ENCODE measurements at places on chromosomes 3 and 15. TPM values are rescaled to one million over a fixed set of nuclear protein-coding genes. Genes with fewer than 3 reads are reported as not detected.

The TPRG1 gene
- total RNA-seq = not detected

- no peak for DNase-seq
These were observed 145.5 kb downstream of the SQOR start for GRCh38 chr15:45780352-45780751.

DNA sequence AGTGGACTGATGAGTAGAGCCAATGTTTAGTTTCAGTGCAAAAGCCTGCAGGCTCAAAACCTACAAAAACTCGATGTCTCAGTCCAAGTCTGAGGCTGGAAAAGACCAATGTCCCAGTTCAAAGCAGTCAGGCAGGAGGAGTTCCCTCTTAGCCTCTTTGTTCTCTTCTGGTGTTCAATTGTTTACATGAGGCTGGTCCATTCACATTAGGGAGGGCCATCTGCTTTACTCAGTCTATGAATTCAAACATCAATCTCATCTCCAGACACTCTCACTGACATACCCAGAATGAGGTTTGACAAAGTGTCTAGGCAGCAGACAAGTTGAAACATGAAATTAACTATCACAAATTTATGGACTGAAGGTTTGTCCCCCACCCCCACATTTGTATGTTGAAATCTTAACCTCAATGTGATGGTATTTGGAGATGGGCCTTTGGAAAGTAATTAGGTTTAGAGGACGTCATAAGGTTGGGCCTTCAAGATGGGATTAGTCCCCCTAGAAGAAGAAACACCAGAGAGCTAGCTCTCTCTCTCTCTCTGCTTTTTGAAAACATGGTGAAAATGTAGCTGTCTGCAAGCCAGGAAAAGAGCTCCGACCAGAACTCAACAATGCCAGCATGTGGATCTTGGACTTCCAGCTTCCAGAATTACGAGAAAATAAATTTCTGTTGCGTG is 438.5 kb upstream of the RGMA start:
- no peak for DNase-seq

DNA sequence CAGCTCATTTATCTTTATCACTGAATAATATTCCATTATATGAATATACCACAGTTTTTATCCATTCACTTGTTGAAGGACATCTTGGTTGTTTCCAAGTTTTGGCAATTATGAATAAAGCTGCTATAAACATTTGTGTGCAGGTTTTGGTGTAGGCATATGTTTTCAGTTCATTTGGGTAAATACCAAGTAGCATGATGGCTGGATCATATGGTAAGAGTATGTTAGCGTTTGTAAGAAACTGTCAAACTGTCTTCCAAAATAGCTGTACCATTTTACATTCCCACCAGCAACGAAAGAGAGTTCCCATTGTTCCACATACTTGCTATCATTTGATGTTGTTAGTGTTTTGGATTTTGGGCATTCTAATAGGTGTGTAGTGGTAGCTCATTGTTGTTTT is 72.0 kb upstream of the GOLGA8J start:
- DNase-seq = no peak

DNA sequence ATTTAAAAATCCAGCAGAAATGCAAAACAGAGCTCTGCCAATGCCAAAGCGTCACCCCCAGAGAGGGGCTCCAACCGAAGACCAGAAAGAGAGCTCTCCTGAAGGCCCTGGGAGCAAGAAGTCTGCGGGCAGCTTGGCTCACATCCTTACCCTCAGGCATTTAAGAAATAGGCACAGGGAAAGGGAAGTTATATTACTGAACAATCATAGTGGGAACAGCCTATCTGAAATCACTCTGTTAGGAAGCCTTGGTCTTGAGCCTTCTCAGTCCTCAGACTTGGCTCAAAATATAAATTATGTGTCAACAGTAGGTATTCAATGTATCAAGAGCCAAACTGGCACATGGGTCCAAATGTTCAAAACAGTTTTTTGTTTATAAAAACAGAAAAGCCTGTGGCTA is 10.3 kb upstream of the PPARG start:
- DNase-seq = no peak

The KLHL40 gene
- not detected for total RNA-seq

- no peak for DNase-seq
These were observed 37.8 kb upstream of the ANPEP start for GRCh38 chr15:89852342-89852995.

DNA sequence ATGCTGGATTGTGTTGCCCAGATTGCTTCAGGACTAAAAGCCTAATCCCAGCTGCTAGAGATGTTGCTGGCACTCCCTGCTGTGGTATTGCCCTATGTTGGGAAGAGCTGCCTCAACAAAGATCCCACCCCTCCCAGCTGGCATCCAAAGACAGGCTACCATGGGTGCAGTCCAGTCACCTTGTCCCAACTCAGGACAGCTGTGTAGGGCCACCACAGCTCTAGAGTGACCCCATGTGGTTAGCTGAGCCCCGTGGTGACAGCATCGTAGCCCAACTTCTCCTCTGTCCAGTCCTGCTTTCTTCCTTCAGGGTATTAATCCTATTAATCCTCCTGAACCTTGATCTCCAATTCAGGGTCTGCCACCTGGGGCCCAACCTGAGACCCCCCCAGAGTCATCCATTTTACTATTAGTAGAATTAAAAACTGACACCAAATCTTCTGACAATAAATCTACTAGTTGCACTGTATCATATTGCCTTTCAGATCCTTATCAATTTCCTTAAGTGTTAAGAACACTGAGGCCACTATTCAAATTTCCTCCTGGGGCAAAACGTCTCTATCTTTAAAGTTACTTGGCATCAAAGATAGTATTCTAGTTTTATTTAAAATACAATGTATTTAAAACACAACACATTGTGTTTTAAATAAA is 83.5 kb downstream of the AQP9 start:
- DNase-seq = no peak

The CYP1A2 gene
- not detected for total RNA-seq

- DNase-seq = no peak
These were observed 125.1 kb upstream of the CTDSPL start for GRCh38 chr3:37736624-37737023.

All from epithelial cell of proximal tubule (primary cell).